Stimulated activated CD4-positive, alpha-beta T cell treated with anti-CD3 and anti-CD28 coated beads, TNF-alpha, amount 100 ng/mL, for 1 hour (primary cell): ENCODE measurements at places on chromosomes 5 and 9.

DNA sequence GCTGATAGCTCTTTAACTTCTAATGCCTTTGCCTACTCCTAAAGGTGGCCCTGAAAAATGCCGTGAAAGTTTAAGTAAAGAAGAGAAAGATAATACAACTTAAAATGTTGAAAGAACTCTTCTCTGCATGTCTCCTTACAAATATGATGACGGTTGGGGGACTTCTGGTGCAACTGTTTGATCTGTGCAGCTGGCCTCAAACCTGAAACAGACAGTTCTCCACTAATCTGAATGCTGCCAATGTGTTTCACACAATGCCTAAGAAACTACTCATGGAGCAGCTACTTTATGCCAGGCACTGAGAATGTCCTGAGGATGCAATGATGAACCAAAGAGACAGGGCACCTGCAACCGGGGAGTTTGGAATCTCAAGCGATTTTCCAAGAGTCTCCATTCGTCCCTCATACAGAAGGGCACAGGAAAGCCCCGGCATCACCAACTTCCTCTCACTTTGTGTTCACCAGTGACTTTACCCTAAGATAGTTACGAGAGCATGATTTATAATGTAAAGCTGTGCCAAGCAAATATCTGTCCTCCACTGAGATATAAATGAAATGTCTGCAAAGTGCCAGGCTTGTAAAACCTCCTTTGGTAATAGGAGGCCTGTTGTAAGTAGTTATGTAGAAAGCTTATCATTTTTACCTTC, 455.4 kb downstream of the SEMA5A start:
- no peak for DNase-seq

GRCh38 chr9:12183321-12183720, 509.9 kb upstream of the TYRP1 start:
- DNase-seq, result no peak

DNA sequence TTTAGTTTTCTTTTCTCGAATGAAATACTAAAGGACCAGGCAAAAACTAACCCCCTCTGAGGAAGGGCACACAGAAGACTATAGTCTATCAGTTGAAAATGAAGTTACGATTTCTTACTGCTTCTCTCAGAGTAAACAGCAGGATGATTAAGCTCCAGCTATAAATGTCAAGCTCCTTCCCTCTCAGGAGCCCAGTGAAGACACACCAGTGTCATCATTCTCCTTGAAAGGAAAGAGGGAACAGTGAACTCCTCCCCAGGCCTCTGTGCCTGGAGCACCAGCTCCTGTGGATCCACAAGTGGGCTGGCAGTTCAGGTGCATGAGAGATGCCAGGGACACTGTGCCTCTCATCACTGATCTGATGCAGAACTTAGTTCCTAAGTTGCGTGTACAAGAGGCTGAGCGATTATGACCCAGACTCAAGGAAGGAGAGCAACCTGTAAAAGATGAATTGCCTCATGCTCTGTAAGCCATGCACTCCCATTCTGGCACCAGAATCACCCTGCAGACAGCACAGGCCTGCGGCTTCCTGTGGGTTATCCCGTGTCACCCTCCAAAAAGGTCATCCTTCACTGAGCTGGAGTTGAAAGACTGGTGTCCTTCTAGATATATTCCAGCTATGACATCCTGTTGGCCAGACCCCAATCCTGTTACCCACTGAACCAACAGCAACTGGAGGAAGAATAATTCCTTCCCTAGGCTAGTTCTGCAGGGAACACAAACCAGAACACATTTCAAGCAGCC, 394.0 kb downstream of the SEMA5A start:
- no peak for DNase-seq

DNA sequence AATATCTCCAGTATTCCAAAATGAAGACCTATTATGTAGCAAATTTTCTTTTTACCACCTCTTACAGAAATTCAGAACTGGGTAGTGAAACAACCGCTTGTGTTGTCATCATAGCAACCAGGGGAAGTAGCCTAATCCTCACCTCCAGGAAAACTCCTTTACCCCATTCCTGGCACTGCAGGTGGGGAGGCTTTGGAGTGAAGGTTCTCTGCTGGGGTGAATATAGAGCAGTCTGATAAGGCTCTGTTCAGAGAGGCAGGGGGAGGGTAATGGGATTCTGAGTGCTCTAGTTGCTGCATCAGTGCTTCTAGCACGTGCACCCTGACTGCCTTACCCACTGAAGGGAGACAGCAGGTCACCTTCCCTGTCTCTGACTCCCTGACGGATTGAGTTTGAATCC, 116.2 kb downstream of the MAN2A1 start:
- no peak for DNase-seq

DNA sequence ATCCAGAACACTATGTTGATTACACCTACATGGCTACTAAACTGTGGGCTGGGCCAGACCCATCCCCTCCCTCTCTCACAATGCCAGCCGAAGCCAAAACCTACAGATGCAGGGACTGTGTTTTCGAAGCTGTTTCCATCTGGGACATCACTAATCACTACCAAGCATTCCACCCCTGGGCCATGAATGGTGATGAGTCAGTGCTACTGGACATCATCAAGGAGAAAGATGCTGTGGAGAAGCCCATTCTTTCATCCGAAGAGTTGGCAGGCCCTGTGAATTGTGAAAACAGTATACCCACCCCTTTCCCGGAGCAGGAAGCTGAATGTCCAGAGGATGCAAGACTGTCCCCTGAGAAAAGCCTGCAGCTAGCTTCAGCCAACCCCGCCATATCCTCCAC, 65.0 kb downstream of the ZNF462 start:
- DNase-seq, result no peak
